ENCODE measurements at places on chromosomes 2 and 18. TPM values are rescaled to one million over a fixed set of nuclear protein-coding genes. Genes with fewer than 3 reads are reported as not detected.

DNA sequence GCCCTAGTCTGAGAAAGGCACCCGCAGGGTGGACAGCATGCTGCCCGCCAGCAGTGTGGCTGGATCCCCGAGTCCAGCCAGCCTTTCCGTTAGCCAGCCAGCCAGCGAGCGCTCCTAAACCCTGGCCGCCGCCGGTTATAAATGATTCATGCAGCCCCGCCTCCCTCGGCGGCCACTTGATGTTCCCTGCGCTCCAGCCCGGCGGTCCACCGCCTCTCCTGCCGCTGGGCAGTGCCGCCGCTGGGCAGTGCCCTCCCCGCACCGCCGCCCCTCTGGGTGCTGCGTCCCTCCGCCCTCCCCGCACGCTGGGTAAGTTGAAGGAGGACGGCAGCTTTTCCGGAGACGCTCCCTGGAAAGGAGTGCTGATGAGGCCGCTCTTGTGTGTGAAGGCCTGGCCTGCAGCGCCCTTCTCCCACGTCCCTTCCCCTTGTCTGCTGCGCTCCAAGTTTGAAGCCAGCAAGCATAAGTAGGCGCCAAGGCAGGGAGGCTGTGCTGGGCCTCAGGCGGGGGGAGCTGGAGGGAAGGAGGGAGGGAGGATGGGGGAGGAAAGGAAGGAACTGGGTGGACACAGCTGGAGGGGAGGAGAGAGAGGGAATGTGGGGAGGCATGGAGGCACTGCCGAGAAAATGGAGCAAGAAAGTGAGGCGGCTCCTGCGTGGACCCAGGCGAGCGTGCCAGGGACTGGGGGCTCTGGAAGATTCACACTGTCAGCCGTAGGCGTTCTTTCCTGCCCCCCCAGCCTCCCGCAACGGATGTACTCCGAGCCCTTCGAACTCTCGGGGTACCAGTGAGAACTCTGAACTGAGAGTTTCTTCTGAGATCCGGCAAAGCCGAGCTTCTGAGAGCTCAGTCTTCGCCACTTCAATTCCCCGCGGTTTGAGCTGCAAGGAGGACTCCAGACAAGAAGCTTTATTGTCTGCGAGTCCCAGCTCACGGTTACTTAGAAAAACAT is 131.9 kb downstream of the GLI2 start:
- peak; percentile 49 for DNase-seq

DNA sequence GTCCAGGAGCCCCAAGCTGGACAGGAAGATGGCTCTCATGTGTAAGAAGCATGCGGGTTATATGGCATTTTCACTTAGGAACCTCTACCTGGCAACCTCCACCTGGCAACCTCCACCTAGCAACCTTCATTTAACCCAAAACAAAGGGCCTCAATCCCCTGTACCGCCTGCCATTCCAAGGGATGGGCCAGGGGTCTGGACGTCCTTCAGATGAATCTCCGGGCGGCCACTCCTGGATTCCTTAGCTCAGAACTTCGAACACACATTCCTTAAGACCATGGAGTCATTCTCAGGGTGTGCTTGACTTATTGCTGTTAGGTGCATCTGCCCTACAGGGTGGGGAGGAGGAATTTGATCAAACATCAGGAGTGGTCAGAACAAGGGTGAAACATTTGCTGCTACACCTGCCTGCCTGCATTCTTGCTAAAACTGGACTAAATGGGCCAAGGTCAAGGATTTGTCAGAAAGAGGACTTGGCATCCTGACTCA is 277.6 kb downstream of the PHLPP1 start:
- DNase-seq = no peak

DNA sequence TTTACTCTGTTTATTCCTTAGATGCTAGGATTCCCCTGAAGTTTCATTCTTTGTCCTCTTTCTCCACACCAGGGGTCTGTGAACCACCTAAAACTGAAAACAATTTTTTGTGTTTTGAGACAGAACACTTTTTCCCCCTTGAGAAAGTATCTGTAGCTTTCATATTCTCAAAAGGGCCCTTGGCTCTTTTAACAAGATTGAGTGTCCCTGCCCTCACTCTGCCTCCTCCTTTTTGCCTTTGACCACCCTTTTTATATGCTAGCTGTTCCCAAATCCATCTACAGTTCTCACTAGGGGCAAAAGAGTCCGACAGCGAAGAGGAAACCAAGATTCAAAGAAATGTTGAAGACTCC is 883 bp upstream of the EHBP1 start:
- DNase-seq = no peak

GRCh38 chr2:216109962-216110614 is 940 bp downstream of the XRCC5 start:
- no peak for DNase-seq

The INHA gene
- total RNA-seq = not detected

GRCh38 chr2:218357236-218358177 is 850 bp downstream of the CATIP start:
- no peak for DNase-seq

DNA sequence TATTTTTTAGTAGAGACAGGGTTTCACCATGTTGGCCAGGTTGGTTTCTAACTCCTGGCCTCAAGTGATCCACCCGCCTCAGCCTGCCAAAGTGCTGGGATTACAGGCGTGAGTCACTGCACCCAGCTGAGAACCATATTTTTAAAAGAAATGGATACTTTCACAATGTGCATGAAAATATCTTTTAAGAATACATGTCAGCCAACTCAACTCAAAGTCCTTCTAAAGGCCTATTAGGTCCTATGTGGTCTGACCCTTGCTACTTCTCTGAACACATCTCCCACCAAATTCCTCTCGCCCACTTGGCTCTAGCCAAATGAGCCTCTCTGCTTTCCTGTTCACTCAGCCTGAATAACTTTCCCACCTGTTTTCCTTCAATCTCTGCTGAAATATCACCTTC is 119.6 kb downstream of the MTX2 start:
- no peak for DNase-seq

- DNase-seq = no peak
Observed at GRCh38 chr2:205166745-205167144, 515.6 kb upstream of the NRP2 start.

DNA sequence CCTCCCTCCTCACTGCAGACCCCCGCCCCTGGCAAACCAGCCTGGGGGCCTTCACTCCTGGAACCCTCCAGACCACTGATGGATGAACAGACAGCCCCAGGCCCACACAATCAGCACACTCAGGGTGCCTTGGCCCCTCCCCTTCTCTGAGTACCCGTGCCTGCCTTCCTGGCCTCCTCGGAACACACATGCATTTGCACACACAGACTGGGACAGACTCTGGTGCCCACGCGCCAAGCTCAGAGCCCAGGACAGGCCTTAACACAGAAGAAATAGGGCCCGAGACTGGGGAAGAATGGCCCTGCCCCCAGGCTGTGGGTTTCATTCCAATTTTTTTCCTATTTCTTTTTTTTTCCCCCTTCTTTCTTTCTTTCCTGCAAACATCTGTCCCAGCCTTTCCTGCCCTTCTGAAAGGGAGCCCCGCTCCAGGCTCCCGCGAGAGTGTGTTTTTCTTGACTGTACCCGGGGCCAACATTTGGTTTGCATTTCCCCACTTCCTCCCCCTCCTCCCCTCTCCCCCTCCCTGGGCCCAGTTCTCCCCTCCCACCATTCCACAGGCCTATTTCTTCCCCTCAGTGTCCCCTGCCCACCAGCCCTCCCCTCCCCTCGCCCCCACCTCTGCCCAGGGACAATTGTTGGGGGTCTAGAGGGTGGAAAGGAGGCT is 618 bp upstream of the TNS1 start:
- DNase-seq = peak; percentile 33

- no peak for DNase-seq
Observed at GRCh38 chr2:65514555-65515195, 82.3 kb upstream of the SPRED2 start.

The CHAC2 gene
- 9.6 TPM for total RNA-seq

The SUMO1 gene
- total RNA-seq = 99.9 TPM

The HOXD1 gene
- total RNA-seq = 8.3 TPM

GRCh38 chr18:46422552-46423055 is 234.4 kb downstream of the LOXHD1 start:
- no peak for DNase-seq

GRCh38 chr2:44719562-44719961 is 221.9 kb upstream of the SIX3 start:
- no peak for DNase-seq

- DNase-seq = no peak
Observed at GRCh38 chr2:198236338-198236737, 431.9 kb downstream of the PLCL1 start.

- no peak for DNase-seq
Observed at GRCh38 chr18:11834772-11835171, 16.4 kb upstream of the CHMP1B start.

The SOX11 gene
- total RNA-seq = 0.35 TPM

The ALLC gene
- total RNA-seq = not detected

DNA sequence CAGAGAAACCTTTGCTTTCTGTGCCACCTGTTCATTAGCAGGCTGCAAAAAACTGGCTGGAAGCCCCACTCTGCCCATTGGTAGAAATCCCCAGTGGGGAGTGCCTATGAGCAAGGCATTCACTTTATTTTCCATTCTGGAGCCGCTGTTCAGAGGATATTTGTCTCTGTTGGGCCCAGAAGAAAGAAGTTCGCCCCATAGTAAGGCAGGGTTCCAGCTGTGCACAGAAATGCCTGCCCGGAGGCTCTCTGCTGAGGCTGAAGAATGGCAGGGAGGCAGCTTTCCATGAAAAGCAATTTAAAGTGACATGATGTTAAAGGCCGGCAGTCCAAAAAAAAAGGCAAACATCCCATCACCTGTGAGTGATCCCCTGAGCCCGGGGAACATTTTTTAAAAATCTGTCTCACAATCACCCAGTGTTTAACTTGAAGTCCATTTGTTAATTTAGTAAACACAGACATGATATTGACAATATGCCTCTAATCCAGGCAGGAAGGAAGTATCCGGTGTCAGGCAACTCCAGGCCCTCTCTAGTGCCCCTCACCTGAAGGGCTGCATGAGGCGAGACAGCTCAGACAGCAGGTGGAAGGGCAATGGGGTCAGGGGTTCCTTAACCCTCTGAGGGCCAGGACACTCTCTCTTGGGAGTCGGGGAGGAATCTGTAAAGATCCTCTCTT is 265.1 kb upstream of the SIX2 start:
- DNase-seq = no peak

- no peak for DNase-seq
Observed at GRCh38 chr18:34358923-34359322, 134.2 kb upstream of the NOL4 start.

DNA sequence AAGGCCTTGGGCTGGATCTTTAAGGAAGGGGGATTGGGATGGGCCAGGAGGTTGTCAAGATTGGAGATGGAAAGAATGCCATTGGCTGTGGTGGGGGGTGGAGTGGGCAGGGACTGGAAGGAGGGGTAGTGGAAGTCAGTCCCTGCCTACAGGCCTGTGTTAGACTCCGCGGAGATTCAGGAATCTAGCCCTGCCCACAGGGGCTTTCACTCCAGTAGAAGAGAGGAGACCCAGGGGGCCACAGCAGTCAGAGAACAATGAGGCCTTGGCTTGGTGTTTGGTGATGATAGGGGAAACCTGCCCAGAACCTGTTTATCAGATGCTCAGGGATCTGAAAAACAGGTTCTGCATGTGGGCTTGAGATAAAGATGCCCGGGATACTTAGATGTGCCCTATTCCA is 6.1 kb downstream of the STEAP3 start:
- no peak for DNase-seq

GRCh38 chr2:201231781-201232466 is 28.4 kb upstream of the CASP8 start:
- peak; percentile 98 for DNase-seq

The CNGA3 gene
- total RNA-seq = 0.20 TPM

The HOXD3 gene
- total RNA-seq = 4.6 TPM

- DNase-seq = no peak
Observed at GRCh38 chr2:106208874-106209273, 14.8 kb upstream of the UXS1 start.

DNA sequence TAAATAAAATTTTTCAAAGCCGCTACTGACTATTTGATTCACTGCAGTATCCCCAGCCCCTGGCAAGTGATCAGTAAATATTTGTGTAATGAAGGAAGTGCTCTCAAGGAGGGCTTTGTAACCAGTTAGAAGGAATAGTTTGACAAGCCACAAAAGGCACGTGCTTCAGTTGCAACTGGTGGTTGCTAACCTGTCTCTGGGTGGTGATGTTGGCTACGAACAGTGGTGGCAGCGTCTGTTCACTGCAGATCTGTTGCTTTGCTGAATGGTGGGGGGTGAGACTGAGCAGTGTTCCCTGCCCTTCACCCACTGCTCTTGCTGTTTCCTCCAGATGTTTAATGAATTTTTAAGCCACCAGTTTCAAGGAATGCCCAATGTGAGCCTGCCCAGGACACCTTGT is 73.9 kb upstream of the SIX2 start:
- DNase-seq = no peak

DNA sequence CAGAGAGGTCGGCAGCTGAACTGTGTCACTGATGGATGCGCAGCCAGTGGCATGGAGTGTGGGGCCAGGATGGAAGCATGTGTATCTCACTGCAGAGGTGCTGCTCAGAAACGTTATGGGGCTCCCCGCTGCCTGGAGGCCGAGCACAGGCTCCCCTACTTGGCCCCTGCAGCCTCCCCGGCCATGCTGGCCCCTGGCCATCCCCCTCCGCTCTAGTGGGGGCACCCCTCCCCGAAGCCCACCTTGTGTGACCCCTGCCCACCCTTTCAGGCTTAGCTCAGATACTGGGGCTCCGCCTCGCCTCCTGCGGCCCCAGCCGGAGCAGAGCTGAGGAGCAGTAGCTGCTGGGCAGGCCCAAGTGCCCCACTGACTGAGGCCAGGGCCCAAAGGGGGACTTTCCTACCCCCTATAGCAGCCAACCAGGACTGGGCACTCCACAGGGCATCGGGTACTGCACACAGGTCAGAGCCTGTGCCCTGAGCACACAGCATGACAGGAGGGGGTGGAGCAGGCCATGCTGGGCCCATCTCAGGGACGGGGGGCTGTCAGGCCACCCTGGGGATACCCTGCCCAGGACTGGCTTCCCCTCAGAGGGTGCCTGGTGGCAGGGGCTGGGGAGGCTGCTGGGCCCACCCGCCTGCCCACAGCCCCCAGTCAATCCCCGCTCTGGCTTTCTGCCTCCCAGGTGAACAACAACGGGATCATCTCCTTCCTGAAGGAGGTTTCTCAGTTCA is 31.3 kb downstream of the SNED1 start:
- DNase-seq = no peak

Data from colonic mucosa (tissue), 4 donors.